Fibroblast of pulmonary artery (primary cell): ENCODE measurements at places on chromosomes 12 and 14.

DNA sequence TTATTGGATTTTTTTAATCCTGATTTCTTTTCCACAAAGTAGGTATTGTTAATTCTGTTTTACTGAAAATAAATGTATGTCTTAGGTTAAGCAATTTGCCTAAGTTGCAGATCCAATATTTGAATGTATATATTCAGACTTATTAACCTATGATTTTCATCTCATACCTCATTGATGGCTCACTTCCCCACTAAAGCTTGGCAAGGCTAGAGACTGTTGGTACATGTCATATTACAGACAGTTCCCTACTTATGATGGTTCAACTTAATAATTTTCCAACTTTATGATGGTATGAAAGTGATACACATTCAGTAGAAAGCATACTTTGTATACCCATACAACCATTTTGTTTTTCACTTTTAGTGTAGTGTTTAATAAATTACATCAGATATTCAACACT, 33.2 kb upstream of the KCNH3 start:
- DNase-seq: peak; percentile 42

DNA sequence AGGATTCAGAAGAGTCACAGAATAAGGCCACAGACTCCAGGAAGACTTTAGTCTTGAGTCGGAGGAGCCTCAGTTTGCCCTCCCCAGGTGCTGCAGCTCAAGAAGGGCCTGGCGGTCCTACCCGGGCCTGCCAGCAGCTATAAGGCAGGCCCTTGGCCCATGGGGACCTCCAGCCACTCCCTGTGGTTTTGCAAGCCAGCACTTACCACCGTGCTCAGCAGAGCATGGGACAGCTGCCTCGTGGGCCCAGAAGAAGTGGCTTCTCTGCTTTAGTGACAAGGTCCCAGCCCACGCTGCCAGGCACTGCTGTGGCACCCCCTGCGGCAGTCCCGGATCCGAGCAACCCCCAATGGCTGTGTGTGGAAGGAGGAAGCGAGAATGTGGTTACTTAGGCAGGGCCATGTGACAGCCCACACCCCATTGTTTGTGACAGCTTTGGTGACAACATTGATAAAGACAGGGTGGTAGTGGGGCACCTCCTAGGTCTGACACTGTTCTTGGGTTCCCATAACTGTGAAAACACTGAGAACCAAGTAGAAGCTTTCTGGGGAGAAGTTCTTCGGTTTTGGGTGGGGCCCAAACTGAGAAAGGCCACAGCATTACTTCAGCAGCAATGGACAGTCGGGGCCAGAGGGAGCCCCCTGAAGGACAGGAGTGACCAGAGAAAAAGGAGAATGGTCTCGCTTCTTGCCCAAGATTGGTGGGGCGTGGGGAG, at the start of gene SELPLG:
SELPLG (minus strand) TSS at position 361 of the 715 bp plus-strand sequence. CDS start 9,587 bp downstream, outside the sequence.
- no peak for DNase-seq

DNA sequence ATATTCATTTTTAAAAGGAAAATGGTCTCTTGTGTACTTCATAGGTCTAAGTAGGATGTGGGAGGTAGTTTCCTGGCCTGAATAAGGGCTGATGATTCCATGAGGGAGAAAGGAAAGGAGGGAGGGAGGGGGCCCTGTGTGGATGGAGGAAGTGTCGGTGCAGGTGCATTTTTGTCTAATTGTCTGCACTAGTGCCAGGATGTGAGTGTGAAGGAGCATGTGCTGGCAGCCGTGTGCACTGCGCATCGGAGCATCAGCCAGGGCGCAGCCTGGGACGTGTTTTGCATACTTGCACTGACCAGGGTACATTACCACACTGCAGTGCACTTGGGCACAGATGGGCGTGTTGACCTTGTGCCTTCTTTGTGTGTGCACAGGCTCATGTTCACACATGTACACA, 29.2 kb downstream of the SMUG1 start:
- no peak for DNase-seq

DNA sequence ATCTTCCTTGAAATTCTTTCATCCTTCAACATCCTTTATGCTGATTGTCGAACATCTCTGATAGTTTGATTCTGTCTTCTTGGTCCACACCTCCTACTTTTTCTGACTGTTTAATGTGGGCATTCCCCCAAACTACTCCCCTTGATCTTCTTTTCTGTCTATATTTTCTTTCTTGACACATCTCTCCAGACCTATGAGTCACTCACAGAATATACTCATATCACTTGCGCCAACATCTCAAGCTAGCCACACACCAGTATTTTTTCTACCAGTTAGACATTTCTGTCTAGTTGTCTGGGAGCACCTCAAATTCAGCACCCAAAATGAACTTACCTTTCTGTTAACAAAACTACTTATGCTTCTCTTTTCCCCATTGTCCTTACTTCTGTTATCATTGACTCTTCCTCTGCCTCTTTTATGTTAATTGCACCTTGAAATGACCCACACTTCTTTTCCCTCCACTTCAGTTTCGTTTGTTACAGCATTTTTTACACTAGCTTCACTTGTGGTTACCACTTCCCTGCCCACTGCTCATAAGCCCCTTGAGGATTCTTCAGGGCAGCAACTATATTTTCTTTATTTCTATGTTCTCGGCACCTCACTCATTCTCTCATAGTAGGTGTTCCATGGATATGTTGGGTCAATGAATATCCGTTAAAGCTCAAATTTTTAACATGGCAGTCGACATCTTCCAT, 33.5 kb downstream of the TSHR start:
- no peak for DNase-seq

DNA sequence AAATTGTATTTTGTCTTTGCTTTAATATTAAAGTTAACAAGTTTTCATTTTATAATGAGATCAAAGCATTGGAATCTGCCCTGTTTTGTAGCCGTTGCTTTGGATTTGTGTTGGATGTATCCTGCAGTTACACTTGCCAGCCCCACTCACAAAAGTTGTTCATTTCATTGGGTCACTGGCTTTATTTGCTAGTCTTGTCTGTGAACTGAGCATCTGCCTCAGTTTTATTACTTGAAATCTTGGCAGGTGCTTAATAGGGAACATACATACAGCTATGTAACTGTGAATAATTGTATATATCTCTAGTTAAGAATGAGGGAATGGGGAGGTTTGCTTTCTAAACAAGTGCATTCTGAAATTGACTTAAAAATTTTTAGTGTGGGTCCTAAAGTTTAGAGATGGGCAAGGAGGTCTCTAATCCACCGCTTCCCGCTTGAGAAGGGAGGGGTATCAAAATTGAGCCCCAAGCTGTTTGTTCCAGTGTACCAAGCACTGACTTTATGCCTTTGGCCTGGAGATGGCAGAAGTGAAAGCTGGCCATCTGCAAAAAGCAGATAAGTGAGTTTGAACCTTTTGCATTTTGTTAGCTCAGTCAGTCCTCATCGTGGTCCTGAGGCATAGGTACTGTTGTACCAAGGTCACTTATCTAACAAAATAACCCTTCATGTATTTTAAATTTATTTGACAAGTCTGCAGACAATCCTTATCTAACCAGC, 9.3 kb downstream of the EIF5 start:
- DNase-seq: no peak

DNA sequence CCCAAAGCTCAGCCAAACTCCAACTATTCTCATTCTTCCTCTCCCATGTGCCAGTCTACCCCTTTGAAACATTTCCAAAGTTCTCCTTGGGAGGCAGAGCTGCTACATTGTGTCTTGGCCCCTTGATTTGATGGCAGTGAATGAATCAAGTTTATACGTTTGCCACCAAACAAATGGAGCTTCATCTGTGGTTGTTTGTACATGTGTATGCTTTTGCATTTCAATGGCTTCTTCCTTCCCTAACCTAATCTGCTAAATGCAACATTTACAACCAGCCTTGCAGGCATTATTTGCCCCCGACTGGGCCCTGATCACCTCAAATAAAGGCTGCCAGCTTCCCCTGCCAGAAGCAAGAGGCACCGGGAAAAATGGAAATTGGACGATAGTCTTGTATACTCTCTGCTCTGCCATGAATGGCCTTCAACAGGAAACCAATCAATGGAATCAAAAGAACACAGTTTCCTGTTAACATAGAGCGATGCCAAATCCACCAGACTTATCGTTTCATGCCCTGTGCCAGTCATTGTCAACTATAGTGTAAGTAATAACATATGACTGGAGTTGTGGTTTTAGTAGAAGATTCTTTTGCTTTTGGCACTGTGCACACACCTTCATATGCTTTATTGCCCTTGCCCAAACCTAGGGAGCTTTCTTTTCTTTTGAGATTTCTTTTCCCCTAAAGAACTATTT, 97.8 kb downstream of the TMEM30B start:
- peak; percentile 59 for DNase-seq

- DNase-seq: peak; percentile 3
These were observed 68.3 kb upstream of the TBPL2 start for GRCh38 chr14:55508676-55509075.

DNA sequence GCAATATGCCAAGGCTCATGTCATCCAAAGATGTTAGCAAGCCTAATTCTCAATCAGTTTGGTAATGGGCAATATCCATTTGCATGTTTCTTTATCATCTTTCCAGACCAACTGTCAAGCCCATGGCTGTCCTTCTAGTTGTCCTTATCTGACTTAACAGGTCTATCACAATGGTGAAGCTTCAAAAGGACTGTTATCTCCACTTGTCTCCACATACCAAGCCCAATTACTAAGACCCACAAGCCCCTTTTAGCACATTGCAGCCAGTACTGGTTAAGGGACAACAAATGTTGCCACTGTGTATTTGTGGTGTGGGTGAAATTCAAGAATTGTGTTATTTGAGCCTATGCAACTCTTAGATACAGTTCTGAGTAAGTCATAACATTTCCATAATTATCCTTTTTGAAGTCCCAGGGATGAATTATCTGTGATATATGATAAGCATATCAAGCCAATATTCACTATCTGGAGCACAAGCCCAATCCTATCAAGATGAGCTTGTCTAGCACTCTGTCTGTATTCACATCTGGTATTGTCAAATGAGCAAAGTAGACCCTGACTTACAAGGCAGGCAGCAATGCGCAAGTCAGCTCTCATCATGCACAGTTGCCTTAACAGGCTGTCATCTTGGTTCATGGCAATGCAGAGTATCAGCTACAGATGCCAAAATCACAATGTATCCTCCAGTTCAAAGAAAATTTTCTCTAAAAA, 19.3 kb upstream of the ST8SIA1 start:
- no peak for DNase-seq

- DNase-seq: peak; percentile 39
These were observed 83.9 kb downstream of the BMP4 start for GRCh38 chr14:53872681-53873089.

DNA sequence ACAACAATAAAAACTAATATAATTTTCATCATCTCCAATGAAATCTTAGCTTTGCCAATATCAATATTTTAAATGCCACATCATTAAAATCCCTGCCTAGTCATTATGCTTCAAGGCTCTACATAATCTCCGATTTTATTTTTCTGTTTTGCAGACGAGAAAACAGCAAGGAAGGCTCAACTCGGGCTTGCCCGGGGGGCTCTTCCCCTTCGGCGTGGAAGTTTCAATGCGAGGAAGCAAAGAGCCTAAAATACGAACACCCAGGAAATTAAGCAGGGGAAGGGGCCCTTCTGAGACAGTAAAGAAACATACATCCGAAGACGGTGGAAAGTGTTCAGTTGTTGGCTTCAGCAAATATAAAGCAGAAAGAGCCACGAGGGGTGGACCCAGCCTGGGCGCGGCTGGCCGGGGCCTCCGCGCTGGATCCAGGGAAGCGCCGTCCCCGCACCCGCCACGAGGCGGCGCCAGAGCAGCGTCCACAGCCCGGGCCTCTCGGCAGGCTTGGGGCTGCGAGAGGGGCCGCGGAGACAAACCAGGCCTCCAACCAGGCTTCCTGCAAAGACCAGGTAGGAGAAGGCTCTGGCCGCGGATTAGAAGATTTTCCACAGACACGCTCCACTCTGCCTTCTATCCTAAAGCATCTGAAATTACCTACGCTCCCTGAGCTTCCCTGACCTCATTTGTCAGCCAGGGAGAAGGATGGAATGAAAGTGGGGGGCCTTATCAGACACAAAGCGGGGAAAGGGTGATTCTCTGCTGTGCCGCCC, 77.2 kb downstream of the SERPINA3 start:
- peak; percentile 53 for DNase-seq

- DNase-seq: no peak
These were observed 66.5 kb downstream of the TRIM9 start for GRCh38 chr14:51028361-51028760.
